ENCODE measurements at places on chromosomes 5 and 9.

DNA sequence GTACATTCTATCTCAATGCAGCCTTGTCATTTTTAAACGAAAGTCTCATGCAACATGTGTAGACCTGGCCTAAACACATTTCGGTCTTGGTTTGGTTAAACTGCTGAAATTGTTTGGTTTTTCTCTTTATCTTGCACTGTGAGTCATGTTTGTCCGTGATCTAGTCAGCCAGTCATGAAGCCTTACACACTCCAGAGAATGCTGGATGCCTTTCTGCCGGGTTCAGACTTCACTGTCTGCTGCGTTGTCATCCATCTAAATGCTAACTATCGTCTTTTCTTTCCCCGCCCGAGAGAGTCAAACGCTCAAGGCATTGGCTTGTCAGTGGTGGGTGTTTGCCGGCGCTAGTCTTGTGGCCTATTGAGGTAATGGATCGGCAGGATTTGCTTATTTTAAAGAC, 1194.6 kb upstream of the WWC1 start:
- DNase-seq, result no peak

DNA sequence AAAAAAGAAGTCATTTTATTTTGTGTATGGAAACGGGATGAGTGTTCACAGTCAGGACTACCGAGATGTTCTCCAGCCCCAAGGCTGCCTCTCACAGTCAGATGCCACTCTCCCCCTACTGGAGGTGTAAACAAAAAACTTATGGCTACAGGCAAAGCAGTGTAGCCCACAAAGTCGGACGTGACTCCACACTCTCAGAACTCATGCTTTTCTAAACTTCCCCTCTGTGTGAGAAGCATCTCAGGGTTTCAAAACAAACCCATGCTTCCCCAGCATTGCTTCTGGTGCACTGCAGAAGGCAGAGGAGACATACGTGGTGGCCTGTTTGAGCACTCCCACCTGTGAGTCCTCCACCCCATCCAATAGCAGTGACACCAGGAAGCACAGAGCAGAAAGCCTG, 580.3 kb downstream of the BNC2 start:
- no peak for DNase-seq

DNA sequence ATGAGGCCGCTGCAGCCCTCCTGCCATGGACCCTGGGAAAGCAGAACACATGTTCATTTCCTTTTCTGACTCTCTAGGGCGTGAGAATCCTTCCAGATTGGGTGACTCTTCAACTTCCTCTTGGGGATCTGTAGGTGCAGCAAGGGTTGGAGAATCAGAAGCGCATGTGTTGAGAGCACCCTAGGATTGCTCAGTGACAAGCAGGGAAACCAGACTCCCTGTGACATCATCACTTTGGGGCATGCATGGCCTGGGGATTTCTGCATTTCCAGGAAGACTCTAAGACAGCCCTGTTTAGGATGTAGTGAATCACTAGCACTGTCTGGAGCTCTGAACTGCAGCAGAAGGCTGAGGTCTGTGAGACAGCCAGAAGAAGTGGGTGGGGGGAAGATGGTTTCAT, 15.1 kb upstream of the LCP2 start:
- peak; percentile 71 for DNase-seq

DNA sequence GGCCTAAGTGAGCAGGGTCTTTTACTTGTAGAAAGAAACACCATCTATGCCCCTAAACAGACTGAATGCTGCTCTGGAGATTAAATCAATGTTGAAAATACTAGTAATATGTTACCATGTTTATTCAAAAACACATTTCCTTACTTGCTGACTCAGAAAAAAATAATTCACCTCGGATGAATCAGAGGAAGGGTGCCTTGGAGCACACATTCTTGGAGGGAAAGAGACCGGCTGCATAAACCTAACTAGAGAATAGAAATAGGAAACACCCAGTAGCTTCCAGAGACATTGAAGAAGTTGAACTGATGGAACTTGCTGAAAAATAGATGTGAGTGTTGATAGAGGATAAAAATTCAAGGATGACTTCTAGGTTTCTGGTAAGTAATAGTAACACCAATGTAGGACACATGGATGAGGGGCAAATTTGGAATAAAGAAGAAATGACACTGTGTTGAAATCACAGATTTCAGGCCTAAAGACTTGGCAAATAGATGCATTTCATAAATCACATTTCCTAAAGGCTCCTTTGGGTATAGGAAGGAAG, 76.9 kb upstream of the MINAR2 start:
- DNase-seq, result no peak

- no peak for DNase-seq
Measured at GRCh38 chr5:97591781-97592180, 408.7 kb upstream of the RIOK2 start.

- no peak for DNase-seq
Measured at GRCh38 chr5:180865981-180866695, 5.1 kb upstream of the ZFP62 start.

DNA sequence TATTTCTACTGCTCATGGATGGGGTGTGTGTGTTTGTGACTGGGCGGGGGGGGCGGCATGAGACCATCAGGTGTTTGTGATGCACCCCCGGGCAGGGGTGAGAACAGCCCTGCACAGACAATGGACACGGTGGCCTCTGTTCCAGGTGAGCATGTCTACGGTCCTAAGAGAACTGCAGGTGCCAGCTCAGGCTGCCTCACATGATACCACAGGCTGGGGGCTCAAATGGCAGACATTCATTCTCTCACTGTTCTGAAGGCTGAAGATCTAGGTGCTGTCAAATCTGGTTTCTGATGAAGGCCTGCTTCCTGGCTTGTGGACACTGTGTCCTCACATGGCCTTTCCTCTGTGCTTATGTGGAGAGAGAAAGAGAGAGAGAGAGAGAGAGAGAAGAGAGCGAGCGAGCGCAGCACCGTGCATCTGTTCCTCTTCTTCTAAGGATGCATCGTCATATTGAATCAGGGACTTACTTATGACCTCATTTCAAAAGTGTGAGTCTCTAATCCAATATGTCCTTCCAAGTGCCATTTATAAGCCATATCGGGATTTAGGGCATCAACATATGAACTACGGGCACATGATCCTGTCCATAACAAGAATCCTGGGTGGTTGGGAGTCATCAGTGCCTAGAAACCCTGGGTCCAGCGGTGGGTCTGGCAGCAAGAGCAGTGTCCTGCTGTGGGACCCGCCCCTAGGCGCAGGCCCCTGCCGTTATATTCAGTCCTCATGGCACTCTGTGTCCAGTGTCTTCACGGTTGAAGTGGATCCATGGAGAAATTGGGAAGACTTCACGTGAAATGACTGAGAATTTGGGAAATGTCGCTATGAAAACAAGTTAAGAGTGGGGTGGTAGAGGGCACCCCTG, 42.5 kb downstream of the NXNL2 start:
- no peak for DNase-seq

- no peak for DNase-seq
Measured at GRCh38 chr9:85016384-85017006, 347.0 kb downstream of the NTRK2 start.

GRCh38 chr9:95382433-95382832, 64.9 kb upstream of the FANCC start:
- DNase-seq, result no peak

GRCh38 chr5:123358304-123358703, 64.9 kb downstream of the CEP120 start:
- DNase-seq, result no peak

- DNase-seq, result no peak
Measured at GRCh38 chr9:13146840-13147239, 132.7 kb downstream of the MPDZ start.

DNA sequence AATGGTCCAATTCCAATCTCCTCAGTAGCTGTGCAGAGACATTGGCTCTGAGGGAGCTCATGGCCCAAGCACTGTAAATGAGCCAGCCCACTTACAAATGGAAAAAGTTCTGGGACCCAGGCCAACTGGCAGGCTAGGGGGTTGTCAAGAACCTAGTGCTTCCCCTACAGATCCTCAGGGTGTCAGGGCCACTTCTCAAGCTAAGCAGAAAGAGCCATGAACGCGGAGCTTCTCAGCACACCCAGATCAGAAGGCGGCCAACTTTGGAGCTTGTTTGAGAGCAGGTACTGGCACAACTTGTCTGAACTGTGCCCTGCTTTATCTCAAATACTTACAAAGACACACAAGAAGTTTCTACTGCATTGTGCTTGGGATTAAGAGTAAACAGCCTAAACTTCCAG, 17.5 kb downstream of the TLE1 start:
- no peak for DNase-seq

DNA sequence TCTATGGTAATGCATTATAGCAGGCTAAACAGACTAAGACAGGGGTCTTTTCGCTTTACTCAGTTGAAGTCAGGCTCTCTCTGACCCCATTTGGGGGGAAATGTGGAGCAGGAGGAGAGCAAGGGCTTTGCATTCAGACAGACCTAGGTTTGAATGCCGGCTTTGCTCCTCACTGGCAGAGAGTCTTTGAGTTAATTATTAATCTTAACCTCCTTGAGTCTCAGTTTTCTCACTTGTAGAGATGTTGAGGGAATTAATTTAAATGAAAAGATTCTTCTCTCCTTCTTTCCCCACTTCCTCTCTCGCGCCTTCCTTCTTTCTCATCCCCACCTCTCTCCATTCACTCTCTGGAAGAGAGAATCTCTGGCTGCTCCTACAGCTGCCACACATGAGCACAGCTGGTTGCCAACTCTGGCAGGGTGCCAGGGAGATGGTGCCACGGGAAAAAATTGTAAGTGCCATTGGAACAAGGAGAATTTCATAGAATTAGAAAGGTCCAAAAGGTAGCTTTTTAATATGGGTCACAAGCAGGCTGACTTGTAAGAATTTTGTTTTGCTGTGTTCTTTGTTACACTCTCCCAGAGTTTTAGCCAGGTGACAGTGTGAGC, 25.2 kb upstream of the GLRA1 start:
- no peak for DNase-seq

DNA sequence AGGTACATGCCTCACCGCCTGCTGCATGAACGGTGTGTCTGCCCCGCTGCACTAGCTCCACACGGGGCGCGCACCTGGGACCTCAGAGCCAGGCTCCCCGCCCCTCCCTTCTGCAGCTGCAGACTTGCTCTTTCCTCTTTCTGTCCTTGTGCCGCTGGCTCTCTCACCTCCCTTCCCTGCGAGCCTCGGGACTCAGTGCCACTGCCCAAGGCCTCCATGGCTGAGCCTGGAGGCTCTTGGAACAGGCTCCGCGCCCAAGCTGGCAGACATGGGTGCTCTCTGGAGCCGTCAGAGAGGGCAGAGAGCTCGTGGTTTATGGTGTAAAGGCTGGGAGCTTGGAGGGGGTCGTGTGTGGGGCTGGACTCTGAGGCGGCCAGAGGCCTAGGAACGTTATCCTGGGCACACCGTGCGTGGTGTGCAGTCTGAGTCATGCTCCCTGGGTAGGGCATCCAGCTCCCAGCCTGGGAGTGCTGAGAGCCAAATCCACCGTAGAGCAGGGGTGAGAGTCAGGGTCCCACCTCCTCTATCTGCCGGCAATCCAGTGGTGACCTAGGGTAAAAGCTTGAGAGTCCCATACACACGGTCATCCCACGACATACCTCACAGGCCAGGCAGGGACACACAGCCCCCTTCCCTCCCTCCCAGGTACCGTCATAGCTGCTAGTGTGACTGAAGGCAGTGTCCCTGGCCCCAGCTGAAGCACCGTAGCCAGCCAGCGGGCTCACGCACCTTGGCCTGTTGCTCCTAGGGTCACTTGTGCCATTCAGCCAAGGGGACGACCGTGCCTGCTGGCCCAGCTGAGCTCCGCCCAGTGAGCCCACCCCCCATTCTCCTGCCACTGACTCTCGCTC, 22.4 kb downstream of the GOLGA2 start:
- no peak for DNase-seq

DNA sequence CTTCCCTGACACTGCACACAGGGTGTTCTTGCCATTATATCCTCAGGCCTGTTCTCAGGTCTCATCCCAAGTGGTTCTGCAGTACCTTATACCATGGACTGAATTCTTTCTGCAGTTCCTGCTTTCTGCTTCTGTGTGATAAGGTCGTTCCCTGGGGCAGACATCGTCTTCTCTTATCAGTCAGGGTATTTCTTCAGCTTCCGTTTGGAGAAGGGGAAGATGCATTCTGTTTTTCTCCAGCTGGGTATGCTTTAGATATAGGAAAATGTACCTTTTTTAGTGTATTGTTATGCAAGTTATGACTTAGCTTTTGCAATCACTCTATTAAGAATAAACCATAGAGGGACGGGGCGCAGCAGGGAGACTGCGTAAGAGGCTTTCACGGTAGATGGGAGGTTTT, 31.1 kb downstream of the RALGPS1 start:
- no peak for DNase-seq

GRCh38 chr9:112495614-112496013, 9.0 kb downstream of the KIAA1958 start:
- DNase-seq, result no peak

DNA sequence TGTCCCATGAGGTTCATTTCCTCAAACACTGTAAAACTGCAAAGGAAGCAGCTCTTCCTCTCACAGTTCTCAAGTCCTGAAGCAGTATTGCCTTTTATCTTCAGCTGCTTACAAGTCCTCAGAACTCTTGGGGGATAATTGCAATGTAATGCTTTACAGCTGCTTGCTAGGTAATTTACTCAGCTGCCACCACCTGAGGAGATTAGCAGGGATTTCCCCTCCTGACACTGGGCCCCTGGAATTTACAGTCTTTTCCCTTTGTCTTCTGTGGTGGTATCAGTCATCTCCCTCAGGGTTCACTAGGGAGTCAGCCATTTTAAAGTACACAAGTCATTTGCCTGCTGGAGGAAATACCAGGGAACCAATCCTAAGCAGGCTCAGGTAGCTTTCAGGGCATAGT, 754.3 kb upstream of the GRAMD2B start:
- DNase-seq, result no peak

DNA sequence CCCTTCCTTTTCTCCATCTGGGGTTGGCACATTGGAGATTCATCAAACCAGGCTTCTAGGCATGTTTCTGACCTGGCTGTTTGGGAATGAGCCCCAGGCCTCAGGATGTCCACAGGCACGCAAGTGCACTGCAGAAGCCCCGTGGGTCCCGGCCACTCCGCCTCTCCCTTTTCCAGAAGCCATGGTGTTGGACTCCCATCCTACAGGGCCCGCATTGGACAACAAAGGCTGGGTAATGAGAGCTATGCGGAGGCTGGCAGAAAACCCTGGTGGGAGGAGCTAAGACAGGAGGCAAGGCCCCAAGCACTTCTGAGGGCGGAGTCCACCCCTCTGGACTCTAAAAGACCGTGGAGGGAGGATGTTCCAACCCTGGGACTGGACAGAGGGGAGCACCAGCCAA, 160.6 kb downstream of the OLFM1 start:
- DNase-seq, result no peak

GRCh38 chr5:85967681-85968080, 650.1 kb upstream of the COX7C start:
- no peak for DNase-seq

DNA sequence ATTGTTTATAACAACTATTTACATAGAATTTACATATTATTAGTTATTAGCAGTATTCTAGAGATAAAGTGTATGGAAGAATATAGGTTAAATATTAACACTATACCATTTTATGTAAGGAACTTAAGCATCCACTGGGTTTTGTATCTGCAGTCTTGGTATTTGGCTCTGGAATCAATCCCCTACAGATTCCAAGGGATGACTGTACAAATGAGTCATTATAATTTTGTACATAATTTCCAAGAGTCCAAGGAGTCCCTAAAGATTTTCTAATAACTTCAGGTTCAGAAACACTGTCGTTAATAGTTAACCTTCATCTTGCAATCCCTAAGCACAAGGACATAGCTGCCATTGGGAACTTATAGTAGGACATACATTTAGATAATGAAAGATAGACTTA, 254.8 kb upstream of the PDE4D start:
- no peak for DNase-seq
